Thyroid gland (tissue), 4 donors: ENCODE measurements at places on chromosomes 2 and 18. TPM values are rescaled to one million over a fixed set of nuclear protein-coding genes. Genes with fewer than 3 reads are reported as not detected.

CD207 gene
- not detected for total RNA-seq

DNA sequence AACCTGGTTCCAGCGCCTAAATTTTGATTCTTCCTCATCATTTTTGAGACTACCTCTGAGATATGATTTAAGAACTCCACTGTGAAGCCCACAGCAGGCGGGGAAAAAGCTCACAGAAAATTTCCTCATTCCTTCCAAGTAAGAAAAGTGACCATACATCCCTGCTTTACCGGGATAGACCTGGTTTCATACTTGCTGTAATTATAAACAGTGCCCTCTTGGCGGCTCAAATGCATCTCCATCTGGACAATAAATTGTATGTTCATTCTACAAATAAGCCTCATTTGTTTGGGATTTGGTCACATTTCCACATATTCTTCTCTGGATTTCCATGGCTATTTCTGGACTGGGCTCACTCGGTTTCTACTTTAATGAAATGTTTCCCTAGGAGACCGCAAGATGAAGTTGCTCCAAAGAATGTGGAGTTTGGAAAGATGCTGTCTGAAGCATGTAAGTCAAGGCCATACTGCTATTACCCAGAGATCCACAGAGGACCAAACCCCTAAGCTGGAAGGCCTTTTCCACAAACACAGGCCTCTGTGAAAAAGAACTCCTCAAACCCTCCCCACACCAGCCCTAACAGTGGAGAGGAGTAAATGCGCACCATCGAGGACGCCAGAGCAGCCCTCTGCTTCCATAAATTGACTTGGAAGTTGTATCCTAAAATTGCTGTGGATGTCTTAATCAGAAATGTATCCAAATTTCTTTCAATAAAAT lies 13.9 kb downstream of the STAT1 start:
- H3K36me3 ChIP-seq, result peaks cover 60% of the 10 kb centered on the region
- DNase-seq, result no peak
- H3K4me3 ChIP-seq, result no peak overlapping the region

CFAP221 gene
- total RNA-seq, result 1.6 TPM

DNA sequence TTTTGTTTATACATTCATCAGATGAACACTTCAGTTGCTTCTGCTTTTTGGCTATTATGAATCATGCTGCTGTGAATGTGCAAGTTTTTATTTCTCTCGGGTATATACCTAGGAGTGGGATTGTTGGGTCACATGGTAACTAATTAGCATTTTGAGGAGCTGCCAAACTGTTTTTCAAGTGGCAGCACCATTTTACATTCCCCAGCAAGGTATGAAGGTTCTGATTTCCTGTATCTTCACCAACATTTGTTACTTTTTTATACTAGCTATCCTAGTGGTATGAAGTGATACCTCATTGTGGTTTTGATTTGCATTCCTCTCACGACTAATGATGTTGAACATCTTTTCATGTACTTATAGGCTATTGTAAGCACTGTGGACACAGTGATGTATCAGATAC lies 53.9 kb downstream of the DYNC1I2 start:
- DNase-seq, result no peak
- H3K27me3 ChIP-seq, result no peaks in the 10 kb centered on the region
- no peak overlapping the region for H3K4me3 ChIP-seq
- no peak overlapping the region for H3K27ac ChIP-seq

- H3K27ac ChIP-seq, result no peak overlapping the region
- H3K36me3 ChIP-seq, result no peaks in the 10 kb centered on the region
- DNase-seq, result no peak
- H3K4me1 ChIP-seq, result no peaks in the 10 kb centered on the region
Measured at GRCh38 chr2:26809211-26809610, 23.4 kb downstream of the CENPA start.

GRCh38 chr2:232556426-232556825 lies 5.9 kb downstream of the EIF4E2 start:
- H3K27me3 ChIP-seq, result no peaks in the 10 kb centered on the region
- no peak overlapping the region for H3K4me3 ChIP-seq
- peaks cover 10% of the 10 kb centered on the region for H3K4me1 ChIP-seq
- peaks cover 29% of the 10 kb centered on the region for H3K36me3 ChIP-seq
- DNase-seq, result no peak

DNA sequence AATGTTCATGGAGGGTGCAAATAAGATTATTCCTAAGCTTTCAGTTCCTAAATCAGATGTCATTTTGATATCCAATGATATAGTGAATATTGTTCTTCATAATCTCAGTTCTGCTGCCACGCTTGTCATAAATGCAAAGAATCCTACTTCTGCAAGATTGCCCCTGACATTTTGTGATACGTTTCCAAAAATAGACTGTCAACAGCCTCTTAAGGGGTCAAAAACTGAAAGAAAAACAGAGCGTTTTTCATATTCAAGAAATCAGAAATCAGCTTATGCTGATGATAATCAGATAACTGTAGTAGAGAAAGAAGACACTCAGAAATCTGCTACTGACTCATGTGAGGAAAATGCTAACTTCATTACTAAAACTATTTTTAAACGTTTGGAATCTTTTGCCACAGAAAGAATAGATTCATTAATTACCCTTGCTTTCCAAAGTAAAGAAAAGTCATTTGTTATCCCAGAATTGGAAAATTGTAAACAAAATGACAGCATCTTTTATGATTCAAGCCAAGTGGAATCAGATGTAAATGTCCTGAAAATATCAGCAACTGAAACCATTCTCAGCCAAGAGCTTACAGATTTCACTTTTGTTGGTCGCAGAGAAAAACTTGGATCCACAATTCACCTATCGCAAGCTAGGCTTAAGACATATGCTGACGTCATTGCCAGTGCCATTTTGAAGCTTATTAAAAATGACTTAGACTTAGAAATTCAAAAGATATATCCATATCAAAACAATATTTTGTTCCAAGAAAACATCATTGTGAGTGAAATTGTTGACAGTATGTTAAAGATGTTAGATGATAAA lies 55.1 kb downstream of the FSIP2 start:
- H3K4me3 ChIP-seq, result no peak overlapping the region
- H3K27me3 ChIP-seq, result no peaks in the 10 kb centered on the region
- no peaks in the 10 kb centered on the region for H3K36me3 ChIP-seq
- no peak overlapping the region for H3K27ac ChIP-seq
- H3K4me1 ChIP-seq, result no peaks in the 10 kb centered on the region
- no peak for DNase-seq

DNA sequence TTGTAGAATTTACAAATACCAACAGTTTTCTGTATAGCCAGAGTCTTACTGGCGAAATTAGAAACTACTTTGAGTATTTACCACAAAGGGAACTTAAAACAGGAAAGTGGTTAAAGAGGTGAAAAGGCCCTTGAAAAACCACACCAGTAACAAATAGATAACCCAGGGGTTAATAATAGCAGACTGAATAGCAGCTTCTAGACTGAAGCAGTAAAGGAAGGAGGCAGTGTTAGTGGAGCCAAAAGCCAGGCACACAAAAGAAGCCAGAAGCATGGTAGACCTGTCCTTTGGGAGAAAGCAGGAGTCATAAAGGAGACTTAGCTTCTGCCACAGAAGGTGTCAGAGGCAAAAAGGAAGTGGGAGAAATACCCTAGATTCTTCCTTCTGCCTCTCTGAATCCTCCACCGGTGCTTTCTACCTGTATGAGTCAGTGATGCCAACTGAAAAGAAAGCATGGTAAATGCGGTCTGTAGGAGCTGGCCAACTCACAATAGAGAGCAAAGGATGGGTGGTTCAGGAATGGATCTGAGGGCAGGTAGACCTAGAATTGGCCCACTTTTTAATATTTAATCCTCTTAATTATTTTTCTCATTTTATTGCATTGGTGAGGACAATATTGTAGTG lies 97.3 kb downstream of the ARL6IP6 start:
- no peak overlapping the region for H3K4me3 ChIP-seq
- H3K4me1 ChIP-seq, result no peaks in the 10 kb centered on the region
- no peak for DNase-seq

- no peak overlapping the region for H3K4me3 ChIP-seq
- no peak overlapping the region for H3K27ac ChIP-seq
- no peaks in the 10 kb centered on the region for H3K36me3 ChIP-seq
- H3K4me1 ChIP-seq, result no peaks in the 10 kb centered on the region
- H3K27me3 ChIP-seq, result no peaks in the 10 kb centered on the region
Measured at GRCh38 chr18:74316257-74317170, 875 bp downstream of the C18orf63 start.

DNA sequence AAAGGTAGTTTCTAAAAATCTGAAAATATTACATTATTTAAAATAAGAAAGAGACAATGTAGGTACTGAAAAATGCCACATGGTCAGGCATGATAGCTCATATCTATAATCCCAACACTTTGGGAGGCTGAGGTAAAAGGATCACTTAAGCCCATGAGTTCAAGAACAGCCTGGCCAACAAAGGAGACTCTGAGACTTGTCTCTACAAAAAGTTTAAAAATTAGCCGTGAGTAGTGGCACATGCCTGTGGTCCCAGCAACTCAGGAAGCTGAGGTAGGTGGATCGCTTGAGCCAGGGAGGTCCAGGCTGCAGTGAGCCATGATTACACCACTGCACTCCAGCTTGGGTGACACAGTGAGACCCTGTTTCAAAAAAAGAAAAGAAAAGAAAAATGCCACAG lies 21.8 kb downstream of the ATAD2B start:
- H3K4me1 ChIP-seq, result peaks cover 40% of the 10 kb centered on the region
- no peaks in the 10 kb centered on the region for H3K36me3 ChIP-seq
- H3K27me3 ChIP-seq, result no peaks in the 10 kb centered on the region
- no peak overlapping the region for H3K4me3 ChIP-seq

DNA sequence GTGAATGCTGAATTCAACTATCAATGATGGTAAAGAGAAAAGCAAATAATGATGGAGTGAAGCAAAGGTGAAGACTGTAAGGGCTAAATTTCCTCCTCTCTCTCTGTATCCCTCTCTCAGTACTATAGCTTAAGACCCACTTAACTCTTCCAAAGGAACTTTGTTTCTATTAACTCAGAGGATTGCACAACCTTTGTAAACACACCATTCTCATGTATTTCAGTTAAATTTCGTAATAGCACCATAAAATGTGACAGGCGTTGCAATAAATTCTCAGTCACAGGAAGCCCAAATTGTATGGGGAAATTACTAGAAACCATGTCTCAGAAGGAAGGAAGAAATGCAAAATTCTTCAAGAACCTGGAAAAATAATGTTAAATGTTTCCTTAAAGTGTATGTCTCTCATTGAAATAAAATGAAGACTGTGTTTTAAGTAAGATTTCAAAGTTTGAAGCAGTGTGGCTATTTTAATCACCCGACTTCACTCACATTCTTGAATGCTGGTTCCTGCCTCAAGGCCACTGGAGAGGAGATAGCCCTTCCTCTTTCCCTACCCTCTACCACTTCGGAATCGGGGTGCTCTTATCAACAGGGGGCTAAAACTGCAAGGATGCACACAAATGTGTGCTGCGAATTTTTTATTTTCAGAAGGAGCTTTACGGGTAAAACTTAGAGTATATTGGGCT lies 112.1 kb downstream of the FTCDNL1 start:
- no peak overlapping the region for H3K4me3 ChIP-seq
- no peak overlapping the region for H3K27ac ChIP-seq
- no peaks in the 10 kb centered on the region for H3K27me3 ChIP-seq
- no peaks in the 10 kb centered on the region for H3K4me1 ChIP-seq

SSB gene
- total RNA-seq, result 58.8 TPM

SNRNP27 gene
- total RNA-seq, result 47.5 TPM

- no peaks in the 10 kb centered on the region for H3K4me1 ChIP-seq
- H3K27me3 ChIP-seq, result no peaks in the 10 kb centered on the region
- H3K36me3 ChIP-seq, result no peaks in the 10 kb centered on the region
Measured at GRCh38 chr2:235793163-235793752, 299.4 kb downstream of the AGAP1 start.

MAP3K19 gene
- total RNA-seq, result 0.15 TPM

DNAJC5G gene
- 1.1 TPM for total RNA-seq

CLEC4F gene
- not detected for total RNA-seq

KLF7 gene
- 24.3 TPM for total RNA-seq
